ENCODE measurements at places on chromosomes 12 and 14.
A peak's percentile ranks its signal among the peaks of the same experiment; 100 is the strongest.

DNA sequence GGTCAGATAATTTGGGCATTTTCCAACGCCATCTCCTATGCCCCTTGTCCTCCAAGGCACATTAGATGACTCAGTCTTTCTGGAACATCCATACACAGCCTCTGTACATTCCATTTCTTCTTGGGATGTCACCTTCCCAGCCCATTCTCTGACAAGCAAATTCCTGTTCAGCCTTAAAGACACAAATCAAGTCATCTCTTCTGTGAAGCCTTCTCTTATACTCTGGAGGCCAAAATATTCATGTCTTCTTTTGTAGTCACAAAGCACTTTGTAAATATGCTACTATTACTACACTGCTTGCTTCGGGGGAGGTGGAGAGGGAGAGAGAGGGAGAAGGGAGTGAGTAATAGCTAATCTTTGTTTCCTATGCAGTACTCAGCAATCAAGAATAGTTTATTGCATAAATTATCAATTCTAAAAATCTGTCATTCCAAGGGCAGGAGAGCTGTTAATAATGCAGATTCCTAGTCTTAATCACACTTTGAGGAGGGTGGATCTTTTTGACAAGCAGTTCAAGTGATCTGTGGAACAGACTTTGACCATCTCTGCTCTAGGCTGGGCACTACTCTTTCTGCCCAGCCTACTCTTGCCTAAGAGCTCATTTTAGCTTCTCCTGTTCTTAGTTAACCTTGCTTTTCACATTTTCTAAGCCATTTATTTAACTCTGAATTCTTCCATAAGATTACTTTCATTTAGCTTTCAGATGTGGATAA, 27.9 kb downstream of the KCNMB4 start:
- no peak for DNase-seq

DNA sequence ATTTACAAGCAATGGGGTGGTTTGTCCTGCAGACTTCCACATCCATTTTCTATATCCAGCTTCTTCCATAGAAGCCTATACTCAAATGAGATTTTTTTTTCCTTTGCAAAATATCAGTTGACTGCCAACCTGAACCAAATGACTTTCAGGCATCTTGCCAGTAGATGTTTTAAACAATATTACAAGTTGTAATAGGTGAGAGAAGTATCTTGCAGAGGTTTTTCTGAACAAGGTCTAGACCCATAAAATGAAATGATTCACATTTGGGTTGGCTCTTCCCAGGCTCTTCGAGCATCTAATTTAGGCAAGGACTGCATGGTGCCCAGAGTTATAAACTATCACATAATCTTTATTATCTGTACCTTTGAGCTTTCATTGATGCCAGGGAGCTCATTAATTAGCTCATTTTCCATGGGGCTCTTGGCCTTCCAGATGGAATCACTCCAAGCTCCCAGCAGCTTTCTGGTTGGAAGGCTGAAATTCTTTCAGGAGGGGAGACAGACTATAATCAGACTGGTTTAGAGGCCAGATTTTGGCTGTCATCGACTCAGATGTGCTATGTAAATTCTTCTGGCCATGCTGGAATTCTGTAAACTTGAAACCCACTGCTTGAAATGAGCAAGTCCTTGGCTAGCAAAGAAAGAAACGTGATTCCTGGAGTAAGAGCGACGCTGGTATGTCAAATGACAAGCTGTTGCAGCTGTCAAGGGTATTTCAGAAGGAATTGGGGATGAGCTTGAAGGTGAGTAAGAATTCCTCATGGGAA, 32.2 kb upstream of the DICER1 start:
- DNase-seq: no peak

DNA sequence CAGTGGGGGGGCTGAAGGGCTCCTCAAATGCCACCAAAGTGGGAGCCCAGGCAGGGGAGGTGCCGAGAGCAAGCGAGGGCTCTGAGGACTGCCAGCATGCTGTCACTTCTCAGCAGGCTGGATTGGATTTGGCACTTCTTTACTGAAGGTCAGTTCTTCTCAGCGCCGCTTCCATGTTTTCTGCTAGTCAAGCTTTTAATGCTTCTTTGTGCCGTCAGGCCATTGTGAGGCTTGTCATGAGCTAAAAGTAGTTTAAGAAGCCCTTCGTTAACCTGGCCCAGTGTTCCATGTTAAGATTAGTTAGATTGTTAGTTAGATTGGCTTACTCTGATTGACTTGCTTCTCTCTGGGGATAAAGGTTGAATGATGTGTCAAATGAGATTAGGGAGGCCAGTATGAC, 13.4 kb downstream of the GABARAPL1 start:
- DNase-seq: no peak

- DNase-seq: no peak
These were observed 32.9 kb downstream of the TCHP start for GRCh38 chr12:109932878-109933503.

GRCh38 chr12:10722502-10722904, 620 bp downstream of the YBX3 start:
- DNase-seq: no peak

- DNase-seq: no peak
These were observed 23.3 kb upstream of the MARK3 start for GRCh38 chr14:103361867-103362266.

GRCh38 chr12:74741112-74741511, 203.5 kb downstream of the ATXN7L3B start:
- no peak for DNase-seq

DNA sequence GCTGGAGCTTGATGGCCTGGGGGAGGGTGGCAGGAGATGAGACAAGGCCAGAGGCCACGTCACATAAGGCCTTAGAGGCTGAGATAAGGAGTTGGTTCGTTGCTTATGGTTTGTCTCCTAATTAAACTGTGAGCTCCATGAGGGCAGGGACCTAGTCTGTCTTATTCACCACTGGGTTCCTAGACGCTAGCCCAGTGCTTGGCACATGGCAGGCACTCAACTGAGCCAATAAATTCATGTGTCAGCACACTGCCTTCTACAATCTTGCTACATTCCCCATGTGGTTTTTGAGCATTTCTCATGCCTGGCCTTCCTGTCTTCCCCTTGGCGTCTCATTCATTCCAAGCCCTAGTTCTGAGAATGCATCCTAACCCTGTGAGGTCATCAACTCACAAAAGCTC, 92.5 kb upstream of the MED13L start:
- DNase-seq: no peak

DNA sequence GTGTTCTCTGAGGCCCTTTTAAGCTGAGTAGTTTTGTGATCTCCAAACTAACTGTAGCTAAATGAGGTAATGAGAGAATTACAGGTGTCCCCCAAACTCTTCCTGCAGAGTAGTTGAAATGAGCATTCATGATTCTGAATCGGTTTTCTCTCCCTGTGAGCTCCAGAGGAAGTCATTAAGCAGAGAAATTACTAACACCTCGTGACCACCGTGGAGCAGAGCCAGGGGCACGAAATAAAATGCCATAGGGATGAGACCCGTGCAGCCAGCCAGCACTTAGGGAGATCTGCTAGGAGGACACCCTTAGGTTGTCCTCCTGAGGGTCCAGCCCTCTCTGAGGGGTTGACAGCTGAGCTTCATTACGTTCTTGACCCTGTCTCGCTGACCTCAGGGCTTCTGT, 79.5 kb downstream of the SLC25A47 start:
- DNase-seq: no peak

DNA sequence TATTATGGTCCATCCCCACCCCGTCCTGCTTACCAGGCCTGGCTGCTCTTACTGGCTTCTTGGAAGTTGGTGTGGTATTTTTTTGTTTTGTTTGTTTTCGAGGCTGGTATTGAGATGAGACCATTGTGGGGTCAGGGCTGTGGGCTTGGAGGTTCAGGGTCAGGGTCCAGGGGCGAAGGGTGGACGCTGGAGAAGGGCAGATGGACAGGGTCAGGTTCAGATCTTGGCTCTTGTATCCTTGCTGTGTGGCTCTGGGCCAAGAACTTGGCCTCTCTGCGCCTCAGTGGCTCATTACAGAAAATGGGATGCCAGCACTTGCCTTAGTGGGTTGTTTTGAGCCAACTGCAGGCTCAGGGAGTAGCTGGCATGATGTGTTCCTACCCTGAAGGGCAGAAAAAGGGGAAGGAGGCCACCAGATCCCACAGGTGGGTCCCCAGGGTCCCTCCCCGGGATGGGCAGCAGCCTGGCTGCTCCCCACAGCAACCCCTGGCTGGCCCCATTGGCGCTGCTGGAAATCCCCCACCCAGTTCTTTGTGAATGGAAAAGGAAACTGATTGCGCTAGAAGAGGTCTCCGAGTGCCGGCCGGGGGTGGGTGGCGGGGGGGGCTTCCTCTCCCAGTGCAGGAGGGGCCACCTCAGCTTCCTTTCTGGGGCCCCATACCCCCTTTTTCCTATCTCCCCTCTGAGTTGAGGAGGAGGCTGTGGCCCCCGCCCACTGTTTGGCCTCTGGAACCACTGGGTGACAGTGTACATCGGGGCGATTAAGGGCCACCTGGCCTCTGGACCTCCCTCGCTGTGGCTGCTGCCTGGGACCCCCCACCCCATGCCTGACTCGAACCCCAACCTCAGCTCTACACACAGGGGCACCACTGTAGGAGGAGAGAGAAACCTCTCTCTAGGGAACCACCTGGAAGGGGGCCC, 25.0 kb downstream of the SH2B3 start:
- peak; percentile 73 for DNase-seq

DNA sequence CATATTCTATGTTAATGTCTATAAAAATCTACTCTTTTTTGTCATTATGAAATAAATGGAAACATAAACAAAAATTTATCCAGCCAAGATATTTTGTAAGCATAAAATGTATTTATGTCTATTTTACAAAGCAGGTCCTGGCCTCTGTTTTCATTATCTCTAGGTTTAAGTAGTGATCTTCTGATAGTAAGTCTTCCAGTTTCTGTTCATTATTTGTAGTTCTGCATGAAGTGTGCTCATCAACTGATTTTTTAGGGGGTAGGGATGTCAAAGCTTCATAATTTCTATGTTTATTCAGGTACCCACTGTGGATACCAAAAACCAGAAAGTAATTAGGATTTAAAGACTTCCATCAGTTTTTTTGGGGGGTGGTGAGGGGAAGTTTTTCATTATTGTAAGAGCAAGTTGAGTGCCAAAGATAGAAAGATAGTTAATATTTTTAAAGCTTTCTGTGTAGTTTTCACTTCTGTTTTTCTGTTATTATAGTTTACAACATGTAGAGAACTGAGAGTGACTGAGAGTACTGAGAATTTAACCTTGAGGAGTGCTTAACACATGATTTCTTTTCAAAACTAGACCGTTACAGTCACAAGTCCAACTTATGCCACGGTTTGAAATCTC, 30.6 kb upstream of the LMO3 start:
- DNase-seq: no peak

DNA sequence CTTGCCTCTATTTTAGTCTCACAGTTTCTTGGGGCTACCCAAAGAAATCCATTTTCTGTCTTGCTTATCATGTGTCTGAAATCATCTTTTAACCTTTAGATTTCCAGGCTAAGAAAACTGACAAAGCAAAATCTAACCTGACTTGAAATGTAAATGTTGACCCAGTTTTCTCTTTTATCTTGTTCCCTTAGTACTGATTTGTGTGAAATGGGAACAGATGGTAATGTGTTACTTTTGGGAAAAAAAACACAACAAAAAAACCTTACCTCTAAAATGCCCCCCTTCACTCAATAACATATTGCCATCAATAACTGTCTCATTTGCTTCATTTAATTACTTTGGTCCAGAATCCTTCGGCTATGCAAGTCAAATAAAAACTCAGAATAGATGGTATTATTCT, 383.2 kb upstream of the DCN start:
- DNase-seq: no peak

- DNase-seq: no peak
These were observed 12.2 kb upstream of the ZDHHC22 start for GRCh38 chr14:77153802-77154201.

DNA sequence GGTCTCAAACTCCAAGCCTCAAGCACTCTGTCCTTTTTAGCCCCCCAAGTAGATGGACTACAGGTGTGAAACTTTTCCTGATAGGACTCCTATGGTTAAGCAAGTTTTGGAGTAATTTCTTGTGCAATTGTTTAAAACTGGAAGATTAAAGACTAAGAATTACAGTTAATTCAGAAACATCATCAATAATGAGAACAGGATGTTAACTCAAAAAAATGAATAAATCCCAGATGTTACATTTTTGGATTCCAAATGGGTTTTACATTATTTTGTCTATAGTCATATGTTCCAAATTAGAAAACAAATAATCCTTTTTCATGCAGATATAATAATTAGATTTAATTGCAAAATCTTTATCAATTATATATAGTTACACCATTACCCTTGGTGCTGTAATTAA, 24.4 kb upstream of the KITLG start:
- no peak for DNase-seq

DNA sequence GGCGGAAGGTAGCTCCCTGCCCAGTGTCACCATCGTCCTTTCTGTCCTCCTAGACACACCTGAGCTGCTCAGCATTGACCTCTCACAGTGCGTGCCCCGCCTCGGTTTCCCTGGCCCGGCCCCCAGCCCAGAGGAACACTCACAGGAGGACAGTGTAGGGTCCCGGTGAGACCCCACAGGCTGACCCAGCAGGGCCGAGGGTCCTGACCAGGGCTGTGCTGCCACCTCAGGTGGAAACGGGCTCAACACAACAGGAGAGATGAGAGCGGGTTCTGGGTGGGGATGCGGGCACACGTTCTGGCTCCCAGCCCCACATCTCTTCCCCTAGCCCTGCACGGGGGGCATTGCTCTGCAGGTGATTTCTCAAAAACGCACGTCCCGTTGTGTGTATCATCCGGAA, 98.1 kb downstream of the PIWIL1 start:
- DNase-seq: no peak

GRCh38 chr14:71331403-71331802, 424.1 kb downstream of the PCNX1 start:
- no peak for DNase-seq

GRCh38 chr12:106878804-106879203, 76.9 kb upstream of the TMEM263 start:
- no peak for DNase-seq

DNA sequence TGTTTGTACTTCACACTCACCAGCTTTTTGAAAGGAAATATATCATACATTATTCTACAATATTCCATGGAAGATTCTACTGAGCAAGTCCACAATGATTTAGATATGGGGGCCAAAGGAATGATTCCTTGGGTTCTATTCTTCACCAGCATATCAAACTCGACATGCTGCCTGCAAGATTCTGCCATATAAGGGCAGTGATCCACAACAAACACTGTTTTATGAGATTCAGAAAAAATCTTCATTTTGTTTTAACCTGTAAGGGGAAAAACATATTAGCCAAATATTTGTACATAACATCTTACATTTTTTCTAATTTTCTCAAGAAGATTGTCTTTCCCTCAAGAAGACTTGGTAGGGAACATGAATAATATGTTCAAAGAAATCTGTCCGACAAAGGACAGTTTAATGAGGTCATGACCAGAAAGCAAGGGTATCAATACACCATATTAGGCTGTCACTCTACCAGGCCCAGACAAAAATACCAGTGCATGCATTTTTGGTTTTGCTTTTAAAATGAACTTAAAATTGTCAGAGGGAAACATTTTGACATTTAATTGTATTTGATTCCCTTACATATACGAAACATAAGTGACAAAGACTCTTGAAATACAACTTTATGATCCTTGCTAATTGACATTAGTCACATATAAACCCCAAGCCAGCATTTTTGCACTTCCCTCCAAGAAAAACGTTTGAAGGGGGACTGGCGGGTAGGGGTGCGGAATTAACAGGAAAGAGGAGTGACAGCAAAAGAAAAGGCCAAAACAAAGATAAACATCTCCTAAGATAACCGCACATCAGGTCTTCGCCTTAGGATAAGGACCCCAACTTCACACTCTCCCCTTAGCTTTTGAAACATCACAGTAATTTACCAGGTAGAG, 980 bp downstream of the INTS13 start:
- no peak for DNase-seq

All from T-helper 17 cell (primary cell).